ENCODE measurements at places on chromosomes 12 and 14. TPM values are rescaled to one million over a fixed set of nuclear protein-coding genes. Genes with fewer than 3 reads are reported as not detected.

GRCh38 chr14:97267509-97267908 is 470.3 kb downstream of the VRK1 start:
- no peaks in the 10 kb centered on the region for H3K4me1 ChIP-seq
- no peaks in the 10 kb centered on the region for H3K36me3 ChIP-seq
- no peaks in the 10 kb centered on the region for H3K27me3 ChIP-seq
- H3K4me3 ChIP-seq, result no peak overlapping the region
- H3K27ac ChIP-seq, result no peak overlapping the region
- no peak for DNase-seq

- no peaks in the 10 kb centered on the region for H3K27me3 ChIP-seq
- DNase-seq, result peak; percentile 76
- H3K4me1 ChIP-seq, result no peaks in the 10 kb centered on the region
- no peak overlapping the region for H3K4me3 ChIP-seq
- no peaks in the 10 kb centered on the region for H3K36me3 ChIP-seq
Observed at GRCh38 chr12:110921262-110921661, 883 bp upstream of the MYL2 start.

DNA sequence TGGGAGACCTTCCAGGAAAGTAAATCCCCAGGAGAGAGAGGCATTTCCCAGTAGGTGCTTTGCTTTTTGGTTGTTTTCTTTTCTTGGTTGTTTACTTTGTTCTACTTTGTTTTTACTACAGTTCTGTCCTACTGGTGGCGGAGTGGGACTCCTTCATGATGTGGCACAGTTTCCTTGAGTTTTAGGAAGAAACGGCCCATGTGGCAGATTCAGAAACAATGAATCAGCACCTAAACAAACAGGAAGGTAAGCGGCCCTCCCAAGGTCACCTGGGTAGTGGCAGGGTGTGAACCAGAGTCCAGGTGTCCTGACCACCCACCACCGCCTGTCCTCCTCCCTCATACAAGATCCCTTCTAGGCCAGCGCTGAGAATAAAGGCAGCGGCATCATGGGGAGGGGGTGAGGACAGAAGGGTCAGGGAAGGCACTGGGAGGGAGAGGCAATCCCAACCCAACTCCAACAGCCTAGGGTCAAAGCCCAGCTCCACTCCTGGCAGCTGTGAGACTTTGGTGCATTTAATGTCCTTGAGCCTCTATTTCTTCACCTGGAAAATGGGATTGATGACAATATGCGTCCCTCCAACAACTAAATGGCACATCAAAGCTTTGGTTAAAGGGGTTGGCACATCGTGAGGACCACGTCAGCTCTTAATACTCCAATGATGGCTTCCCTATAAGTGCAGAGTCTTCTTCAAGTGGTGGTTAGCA is 111.5 kb upstream of the BCL2L14 start:
- peaks cover 10% of the 10 kb centered on the region for H3K4me1 ChIP-seq
- no peaks in the 10 kb centered on the region for H3K36me3 ChIP-seq
- H3K27ac ChIP-seq, result peak overlapping the region; percentile 68
- no peak overlapping the region for H3K4me3 ChIP-seq
- no peak for DNase-seq
- peaks cover 4% of the 10 kb centered on the region for H3K27me3 ChIP-seq

DNA sequence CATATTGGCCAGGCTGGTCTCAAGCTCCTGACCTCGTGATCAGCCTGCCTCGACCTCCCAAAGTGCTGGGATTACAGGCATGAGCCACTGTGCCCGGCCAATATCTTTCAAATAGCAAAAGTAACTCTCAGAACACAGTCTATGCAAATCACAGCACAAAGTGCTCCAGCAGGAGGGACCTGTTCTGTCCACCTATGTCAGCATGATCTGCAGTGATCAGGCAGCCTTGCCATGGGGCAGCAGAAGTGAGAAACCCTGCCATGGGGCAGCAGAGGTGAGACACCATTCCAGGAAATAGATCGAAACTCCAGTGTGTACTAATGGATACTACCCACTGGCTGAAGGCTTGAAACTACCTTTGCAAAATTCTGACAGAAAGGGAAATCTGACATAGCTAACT is 78.5 kb upstream of the EIF5 start:
- H3K27ac ChIP-seq, result no peak overlapping the region
- DNase-seq, result no peak
- H3K4me3 ChIP-seq, result no peak overlapping the region
- no peaks in the 10 kb centered on the region for H3K27me3 ChIP-seq

- H3K4me1 ChIP-seq, result no peaks in the 10 kb centered on the region
- no peak for DNase-seq
- H3K4me3 ChIP-seq, result no peak overlapping the region
- no peaks in the 10 kb centered on the region for H3K27me3 ChIP-seq
Observed at GRCh38 chr14:61603736-61604135, 91.6 kb upstream of the HIF1A start.

DNA sequence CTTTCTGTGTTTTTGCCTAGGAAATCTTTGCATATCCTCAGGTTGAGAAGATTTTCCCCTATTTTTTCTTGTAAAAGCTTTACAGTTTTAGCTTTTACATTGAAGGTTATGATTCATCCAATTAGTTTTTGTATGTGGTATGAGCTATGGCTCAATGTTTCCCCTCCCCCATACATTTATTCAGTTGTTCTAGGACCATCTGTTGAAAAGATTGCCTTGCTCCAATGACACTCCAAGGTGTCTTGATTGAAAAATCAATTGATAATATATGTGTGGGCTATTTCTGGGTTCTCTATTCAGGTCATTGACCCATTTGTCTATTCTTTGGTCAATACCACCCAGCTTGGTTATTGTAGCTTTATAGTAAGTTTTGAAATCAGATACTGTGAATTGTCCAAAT is 42.6 kb downstream of the LRTM2 start:
- H3K27me3 ChIP-seq, result peaks cover 2% of the 10 kb centered on the region
- no peak overlapping the region for H3K4me3 ChIP-seq

DNA sequence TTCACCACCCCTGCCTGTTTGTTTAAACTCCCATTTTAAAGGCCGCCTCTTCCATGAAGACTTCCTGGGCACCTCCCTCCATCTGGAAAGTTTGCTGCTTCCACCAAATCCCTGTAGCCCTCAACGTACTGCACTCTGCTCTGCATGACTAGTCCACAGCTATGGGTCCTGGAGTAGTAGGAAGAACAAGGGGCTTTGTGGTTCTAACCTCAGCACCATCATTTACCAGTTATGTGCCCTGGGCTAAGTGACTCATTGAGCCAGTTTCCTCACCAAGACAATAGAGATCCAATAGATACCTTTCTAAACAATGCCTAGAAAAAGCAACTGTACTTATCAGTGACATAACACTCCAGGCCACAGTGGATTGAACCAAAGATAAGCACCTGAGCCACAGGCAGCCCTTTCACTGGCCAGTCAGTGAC is 8.5 kb upstream of the LTBP2 start:
- no peak overlapping the region for H3K4me3 ChIP-seq
- DNase-seq, result peak; percentile 73
- H3K36me3 ChIP-seq, result no peaks in the 10 kb centered on the region
- H3K4me1 ChIP-seq, result peaks cover 41% of the 10 kb centered on the region

- H3K4me1 ChIP-seq, result no peaks in the 10 kb centered on the region
- H3K27me3 ChIP-seq, result no peaks in the 10 kb centered on the region
- peak; percentile 56 for DNase-seq
- H3K27ac ChIP-seq, result no peak overlapping the region
- H3K4me3 ChIP-seq, result no peak overlapping the region
- H3K36me3 ChIP-seq, result no peaks in the 10 kb centered on the region
Observed at GRCh38 chr14:29671034-29671433, 256.6 kb downstream of the PRKD1 start.

GRCh38 chr14:52929192-52929807 is 21.6 kb downstream of the FERMT2 start:
- DNase-seq, result no peak
- H3K27me3 ChIP-seq, result no peaks in the 10 kb centered on the region
- no peaks in the 10 kb centered on the region for H3K36me3 ChIP-seq
- no peak overlapping the region for H3K27ac ChIP-seq
- H3K4me3 ChIP-seq, result no peak overlapping the region

- no peak overlapping the region for H3K4me3 ChIP-seq
- no peak for DNase-seq
- peaks cover 36% of the 10 kb centered on the region for H3K36me3 ChIP-seq
- H3K27ac ChIP-seq, result no peak overlapping the region
- H3K4me1 ChIP-seq, result no peaks in the 10 kb centered on the region
Observed at GRCh38 chr12:109912855-109913321, 12.8 kb downstream of the TCHP start.

DNA sequence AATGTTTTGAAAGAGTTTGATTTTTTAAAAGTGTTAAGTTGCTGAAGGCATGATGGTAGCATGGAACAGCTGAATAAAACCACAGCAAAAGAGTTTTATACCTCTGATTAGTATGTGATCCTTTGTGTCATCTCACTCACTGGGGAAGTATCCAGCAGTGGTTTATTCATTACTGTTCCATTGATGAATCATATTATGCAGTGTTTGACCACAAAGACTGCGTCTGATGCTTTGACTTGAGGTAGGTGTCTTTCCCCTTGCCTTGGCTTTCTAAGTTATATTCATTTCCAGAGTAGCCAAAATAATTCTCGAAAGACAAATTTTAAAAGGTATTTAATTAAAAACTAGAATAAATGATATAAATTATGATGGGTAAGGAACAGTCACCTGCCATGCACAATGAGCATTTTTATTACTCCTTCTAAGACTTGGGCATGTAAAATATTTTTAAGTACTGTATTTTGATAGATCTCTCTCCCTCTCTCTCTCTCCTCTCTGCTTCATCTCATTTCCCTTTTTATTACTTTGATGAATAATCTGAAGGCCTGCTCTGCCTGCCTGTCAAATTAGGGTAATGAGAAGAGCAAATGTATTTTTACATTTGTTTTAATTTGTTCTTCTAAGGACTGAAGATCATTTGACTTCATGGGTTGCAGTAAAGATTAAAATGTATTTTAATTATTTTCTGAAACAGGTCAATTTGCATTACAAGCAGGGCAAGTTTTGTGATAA is 164.9 kb downstream of the NAV3 start:
- H3K4me1 ChIP-seq, result peaks cover 4% of the 10 kb centered on the region
- no peak overlapping the region for H3K27ac ChIP-seq
- no peak overlapping the region for H3K4me3 ChIP-seq
- no peaks in the 10 kb centered on the region for H3K36me3 ChIP-seq
- no peaks in the 10 kb centered on the region for H3K27me3 ChIP-seq
- peak; percentile 64 for DNase-seq

- no peaks in the 10 kb centered on the region for H3K4me1 ChIP-seq
- no peak for DNase-seq
- H3K27me3 ChIP-seq, result no peaks in the 10 kb centered on the region
- H3K4me3 ChIP-seq, result no peak overlapping the region
- H3K36me3 ChIP-seq, result no peaks in the 10 kb centered on the region
- H3K27ac ChIP-seq, result no peak overlapping the region
Observed at GRCh38 chr14:33052943-33053342, 114.3 kb downstream of the NPAS3 start.

GRCh38 chr12:117980616-117981015 is 11.8 kb upstream of the KSR2 start:
- no peaks in the 10 kb centered on the region for H3K4me1 ChIP-seq
- H3K4me3 ChIP-seq, result no peak overlapping the region
- H3K27ac ChIP-seq, result no peak overlapping the region
- no peaks in the 10 kb centered on the region for H3K36me3 ChIP-seq
- H3K27me3 ChIP-seq, result no peaks in the 10 kb centered on the region

DNA sequence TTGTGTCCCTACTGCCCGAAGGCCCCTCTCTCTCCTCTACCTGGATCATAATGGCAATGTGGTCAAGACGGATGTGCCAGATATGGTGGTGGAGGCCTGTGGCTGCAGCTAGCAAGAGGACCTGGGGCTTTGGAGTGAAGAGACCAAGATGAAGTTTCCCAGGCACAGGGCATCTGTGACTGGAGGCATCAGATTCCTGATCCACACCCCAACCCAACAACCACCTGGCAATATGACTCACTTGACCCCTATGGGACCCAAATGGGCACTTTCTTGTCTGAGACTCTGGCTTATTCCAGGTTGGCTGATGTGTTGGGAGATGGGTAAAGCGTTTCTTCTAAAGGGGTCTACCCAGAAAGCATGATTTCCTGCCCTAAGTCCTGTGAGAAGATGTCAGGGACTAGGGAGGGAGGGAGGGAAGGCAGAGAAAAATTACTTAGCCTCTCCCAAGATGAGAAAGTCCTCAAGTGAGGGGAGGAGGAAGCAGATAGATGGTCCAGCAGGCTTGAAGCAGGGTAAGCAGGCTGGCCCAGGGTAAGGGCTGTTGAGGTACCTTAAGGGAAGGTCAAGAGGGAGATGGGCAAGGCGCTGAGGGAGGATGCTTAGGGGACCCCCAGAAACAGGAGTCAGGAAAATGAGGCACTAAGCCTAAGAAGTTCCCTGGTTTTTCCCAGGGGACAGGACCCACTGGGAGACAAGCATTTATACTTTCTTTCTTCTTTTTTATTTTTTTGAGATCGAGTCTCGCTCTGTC is 1.8 kb downstream of the INHBE start:
- no peaks in the 10 kb centered on the region for H3K27me3 ChIP-seq
- H3K4me3 ChIP-seq, result peak overlapping the region; percentile 59
- no peaks in the 10 kb centered on the region for H3K36me3 ChIP-seq
- no peak for DNase-seq

Gene BEGAIN
- under 0.01 TPM for total RNA-seq

Gene ZNF26
- 9.4 TPM for total RNA-seq

Gene BCAT1
- 93.7 TPM for total RNA-seq

Gene CFAP251
- total RNA-seq, result 7.9 TPM

Gene TMEM263
- 81.7 TPM for total RNA-seq

Gene GUCY2C
- total RNA-seq, result not detected

Gene SRRM4
- not detected for total RNA-seq

Gene PIP4P1
- total RNA-seq, result 24.7 TPM
